ENCODE measurements at places on chromosomes 13 and 19. TPM values are rescaled to one million over a fixed set of nuclear protein-coding genes. Genes with fewer than 3 reads are reported as not detected.

The ZNF587B gene
- 20.9 TPM for total RNA-seq

The MYBPC2 gene
- total RNA-seq, result under 0.01 TPM

The KIR2DL3 gene
- not detected for total RNA-seq

The EXOC3L2 gene
- 0.11 TPM for total RNA-seq

The RASA3 gene
- 7.4 TPM for total RNA-seq

The CEACAM20 gene
- not detected for total RNA-seq

The SHISA2 gene
- total RNA-seq, result 16.6 TPM

The FAM216B gene
- not detected for total RNA-seq

The SLC46A3 gene
- 1.6 TPM for total RNA-seq

The RNF113B gene
- total RNA-seq, result not detected

The ZFP82 gene
- total RNA-seq, result 8.2 TPM

The LRFN3 gene
- 11.6 TPM for total RNA-seq

The NFIC gene
- total RNA-seq, result 15.8 TPM

The TMIGD2 gene
- total RNA-seq, result not detected

The ELANE gene
- not detected for total RNA-seq

The CNMD gene
- not detected for total RNA-seq

The ZNF470 gene
- total RNA-seq, result 4.3 TPM

The SPIB gene
- total RNA-seq, result not detected

The ONECUT3 gene
- not detected for total RNA-seq

The OR7D2 gene
- not detected for total RNA-seq

The ZIC5 gene
- total RNA-seq, result not detected

The CEACAM3 gene
- total RNA-seq, result not detected

The GNA15 gene
- 88.0 TPM for total RNA-seq

The RCBTB2 gene
- total RNA-seq, result 4.0 TPM

The NLRP8 gene
- total RNA-seq, result not detected

The MARK4 gene
- 18.1 TPM for total RNA-seq

The GPR180 gene
- total RNA-seq, result 22.0 TPM

The FLT3 gene
- total RNA-seq, result not detected

The TECR gene
- total RNA-seq, result 111 TPM

The CBARP gene
- 3.5 TPM for total RNA-seq

The GPR12 gene
- not detected for total RNA-seq

The IGFL1 gene
- total RNA-seq, result not detected

The RFPL4AL1 gene
- not detected for total RNA-seq

The LILRA2 gene
- not detected for total RNA-seq

The ZNF805 gene
- total RNA-seq, result 40.4 TPM

The ICAM1 gene
- total RNA-seq, result 1.2 TPM

The LRRC4B gene
- not detected for total RNA-seq

The ZNF260 gene
- 18.1 TPM for total RNA-seq

The FUT3 gene
- total RNA-seq, result not detected

The ARL11 gene
- total RNA-seq, result 1.6 TPM

The ZNF480 gene
- 11.4 TPM for total RNA-seq

The FKRP gene
- total RNA-seq, result 27.2 TPM

The NUP62 gene
- total RNA-seq, result 40.7 TPM

The CFAP97D2 gene
- not detected for total RNA-seq

The FAM124A gene
- total RNA-seq, result under 0.01 TPM

The CRTC1 gene
- 2.7 TPM for total RNA-seq

The RNASEH2B gene
- total RNA-seq, result 26.9 TPM

The ZNF132 gene
- total RNA-seq, result 14.6 TPM

The LIM2 gene
- total RNA-seq, result not detected

The TMEM272 gene
- not detected for total RNA-seq

Data from placental epithelial cell (primary cell).